ENCODE measurements at places on chromosomes 7 and 10.
A peak's percentile ranks its signal among the peaks of the same experiment; 100 is the strongest.

DNA sequence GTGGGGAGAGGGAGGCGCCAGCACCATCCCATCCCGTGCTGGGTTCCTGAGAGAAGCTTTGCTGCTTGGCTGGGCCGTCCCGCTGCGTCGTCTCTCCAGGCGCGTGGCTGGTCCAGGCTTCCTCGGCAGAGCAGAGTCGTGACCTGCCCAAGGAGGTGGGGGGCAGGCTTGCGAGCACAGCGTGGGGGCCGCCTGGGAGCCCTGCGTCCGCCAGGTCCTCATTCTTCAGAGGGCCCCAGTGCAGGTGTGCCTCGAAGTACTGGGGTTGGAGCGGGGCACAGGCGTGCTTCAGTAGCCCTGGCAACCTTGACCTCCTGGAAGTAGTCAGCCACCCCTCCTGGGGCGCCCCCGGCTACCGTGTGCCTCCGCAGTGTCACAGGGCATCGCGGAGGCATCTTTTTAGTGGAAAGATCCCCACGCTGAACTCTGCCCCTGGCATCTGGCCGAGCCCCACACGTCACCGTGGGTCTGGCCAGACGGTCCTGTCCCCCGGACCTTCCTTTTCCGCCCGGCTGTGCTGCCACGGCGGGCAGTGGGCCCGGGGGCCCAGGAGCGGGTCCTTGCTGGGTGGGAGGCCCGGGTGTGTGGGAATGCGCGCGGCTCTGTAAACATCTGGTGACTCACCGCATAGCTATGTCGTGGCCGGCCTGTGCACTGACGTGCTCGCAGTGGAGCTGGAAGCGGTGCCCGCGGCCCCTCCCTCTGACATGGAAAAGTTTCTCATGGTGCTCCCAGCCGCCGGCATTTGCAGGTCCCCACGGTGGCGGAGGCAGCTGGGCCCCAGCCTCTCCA is 6.4 kb downstream of the MAFK start:
- DNase-seq = peak; percentile 97

DNA sequence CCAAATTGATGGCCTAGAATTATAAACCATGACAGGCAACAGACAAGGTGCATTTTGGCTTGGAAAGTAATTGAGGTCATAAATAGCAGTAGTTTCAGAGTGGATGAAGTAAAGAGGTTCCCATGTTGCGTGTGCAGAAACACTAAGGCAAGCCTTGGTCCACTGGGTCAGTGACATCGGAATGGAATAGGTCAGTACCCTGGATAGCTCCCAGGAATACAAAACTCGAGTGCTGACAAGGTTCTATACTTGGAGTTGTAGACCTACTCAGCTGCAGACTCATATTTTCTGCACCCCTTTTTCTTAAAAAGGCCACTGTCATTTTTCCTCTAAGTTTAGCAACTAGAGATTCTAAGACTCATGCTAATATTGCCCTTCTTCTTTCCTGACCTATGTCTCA is 132.8 kb downstream of the DYNC1I1 start:
- peak; percentile 9 for DNase-seq

- DNase-seq = no peak
These were observed 13.6 kb upstream of the STN1 start for GRCh38 chr10:103931603-103932002.

- no peak for DNase-seq
These were observed 471.7 kb upstream of the GALNT17 start for GRCh38 chr7:70660154-70660818.

- no peak for DNase-seq
These were observed 11.4 kb upstream of the KIF20B start for GRCh38 chr10:89690027-89690426.

GRCh38 chr10:77027141-77027540 is 610.5 kb downstream of the KCNMA1 start:
- no peak for DNase-seq

DNA sequence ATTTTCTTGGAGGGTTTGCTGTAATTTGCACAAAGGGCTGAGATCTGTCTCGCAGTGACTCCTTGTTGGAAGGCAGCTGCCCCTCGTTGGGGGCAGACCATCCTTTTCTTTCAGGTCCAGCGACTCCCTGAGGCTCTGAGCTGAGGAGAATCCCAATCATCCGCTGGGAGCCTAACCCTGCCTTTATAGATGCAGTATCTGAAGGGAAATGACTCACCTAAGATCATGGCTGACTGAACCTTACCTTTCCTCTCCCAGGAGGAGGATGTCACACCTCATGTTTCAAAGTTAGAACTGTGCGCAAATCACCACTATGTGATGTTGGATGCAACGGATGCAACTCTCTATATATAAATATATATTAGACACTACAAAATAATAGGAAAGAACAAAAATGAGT is 36.4 kb upstream of the MXI1 start:
- DNase-seq = peak; percentile 84

GRCh38 chr10:101011517-101012423 is 12.2 kb downstream of the LZTS2 start:
- DNase-seq = no peak

- no peak for DNase-seq
These were observed 19.2 kb downstream of the SLC18A2 start for GRCh38 chr10:117260084-117260483.

Measured in kidney tubule cell (primary cell).